ENCODE measurements at places on chromosomes 2 and 18.

- no peak for DNase-seq
These were observed 132.1 kb upstream of the STON1 start for GRCh38 chr2:48397846-48398245.

DNA sequence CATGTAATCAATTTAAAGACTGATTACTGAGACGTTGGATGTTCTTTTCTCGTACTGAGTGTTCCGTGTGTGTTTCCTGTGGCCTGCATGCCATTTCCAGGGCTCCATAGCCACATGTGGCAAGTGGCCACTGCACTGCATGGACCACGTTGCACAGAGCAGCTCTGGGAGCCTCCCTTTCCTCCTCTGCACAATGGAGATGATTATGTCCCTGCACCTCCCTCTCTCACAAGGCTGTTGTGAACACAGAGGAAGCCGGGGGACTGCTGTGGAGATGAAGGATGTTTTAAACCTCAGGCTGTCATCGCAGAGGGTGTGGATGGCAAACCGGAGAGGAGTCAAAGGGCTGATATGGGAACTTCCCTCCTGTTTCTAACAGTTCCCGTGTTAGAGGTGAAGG is 87.7 kb downstream of the TGOLN2 start:
- DNase-seq, result no peak

DNA sequence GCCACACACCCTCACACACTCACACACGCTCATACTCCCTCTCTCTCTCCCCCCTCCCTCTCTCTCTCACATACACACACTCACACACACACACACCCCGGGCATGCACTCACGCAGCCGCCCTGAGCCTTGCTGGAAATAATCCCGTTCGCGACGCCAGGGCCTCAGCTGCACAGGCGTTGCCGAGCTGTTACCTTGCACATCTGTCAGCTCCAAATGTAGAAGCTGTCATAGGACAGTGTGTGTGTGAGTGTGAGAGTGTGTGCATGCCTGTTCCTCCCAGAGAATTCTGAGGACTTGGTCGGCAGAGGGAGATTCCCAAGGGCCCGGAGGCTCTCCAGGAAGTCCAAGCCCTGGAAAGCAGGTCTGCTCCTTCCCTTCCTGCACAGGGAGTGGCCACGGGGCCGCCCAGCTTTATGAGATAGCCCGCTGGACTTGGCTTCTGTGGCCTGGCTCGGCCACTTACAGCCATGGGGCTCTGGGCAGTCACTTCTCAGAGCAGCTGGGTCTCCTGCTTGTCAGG is 8.6 kb downstream of the SPR start:
- no peak for DNase-seq

GRCh38 chr2:7241041-7241745 is 324.0 kb downstream of the RNF144A start:
- no peak for DNase-seq

DNA sequence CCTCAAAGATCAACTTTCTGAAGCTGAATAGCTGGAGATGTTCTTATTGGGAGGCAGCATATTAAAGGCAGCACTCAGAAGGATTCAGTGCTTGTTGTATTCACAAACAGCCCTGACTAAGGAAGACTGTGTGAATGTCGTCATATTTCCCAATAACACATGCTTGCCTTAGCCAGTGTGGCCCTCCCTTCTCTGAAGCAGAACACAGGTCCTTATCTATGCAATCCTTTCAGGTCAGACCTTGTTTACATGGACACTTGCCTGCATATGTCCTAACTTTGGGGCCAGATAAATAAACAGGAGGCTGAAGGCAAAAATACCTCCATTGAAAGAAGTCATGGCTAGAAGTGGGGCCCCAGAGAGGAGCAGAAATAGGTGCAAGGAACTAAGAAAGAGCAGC is 97.2 kb downstream of the SLC4A3 start:
- no peak for DNase-seq
